ENCODE measurements at places on chromosomes 16 and 17.

GRCh38 chr16:56551796-56552738 lies 12.8 kb upstream of the MT4 start:
- DNase-seq = no peak

- no peak for DNase-seq
Measured at GRCh38 chr16:8847623-8848022, 21.2 kb downstream of the CARHSP1 start.

DNA sequence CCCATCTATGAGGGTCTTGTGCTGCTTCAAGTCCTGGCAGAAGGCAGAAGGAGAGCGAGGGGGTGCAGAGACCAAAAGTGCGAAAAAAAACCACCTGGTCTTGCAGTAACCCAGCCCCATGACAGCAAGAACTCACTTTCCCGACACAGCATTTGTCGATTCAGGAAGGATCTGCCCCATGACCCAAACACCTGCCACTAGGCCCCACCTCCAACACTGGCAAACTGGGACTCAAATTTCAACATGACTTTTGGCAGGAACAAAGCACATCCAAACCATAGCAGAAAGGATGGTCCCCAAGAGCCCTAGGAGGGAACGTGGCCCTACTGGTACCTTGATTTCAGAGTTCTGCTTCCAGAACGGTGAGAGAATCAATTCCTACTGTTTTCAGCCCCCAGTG lies 34.7 kb upstream of the KLHDC4 start:
- no peak for DNase-seq

DNA sequence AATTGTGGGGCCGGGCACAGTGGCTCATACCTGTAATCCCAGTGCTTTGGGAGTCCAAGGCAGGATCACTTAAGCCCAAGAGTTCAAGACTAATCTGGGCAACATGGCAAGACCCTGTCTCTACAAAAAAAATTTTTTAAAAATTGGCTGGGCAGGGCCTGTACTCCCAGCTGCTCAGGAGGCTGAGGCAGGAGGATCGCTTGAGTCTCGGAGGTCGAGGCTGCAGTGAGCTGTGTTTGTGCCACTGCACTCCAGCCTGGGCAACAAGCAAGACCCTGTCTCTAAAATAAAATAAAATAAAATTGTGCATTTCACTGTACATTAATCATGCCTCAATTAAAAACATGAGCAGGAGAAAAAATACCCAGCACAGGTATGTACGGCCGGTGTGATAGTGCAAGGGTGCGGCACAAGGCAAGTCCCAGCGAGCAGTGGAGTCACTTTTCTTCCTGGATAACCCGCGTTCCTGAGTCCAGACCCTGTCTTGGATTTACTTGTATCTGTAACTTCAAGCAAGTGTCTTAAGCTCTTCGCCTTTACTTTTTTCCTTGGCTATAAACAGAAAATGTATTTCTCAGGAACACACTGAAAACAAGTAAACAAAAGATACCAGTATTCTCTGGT lies 11.4 kb downstream of the ZDHHC7 start:
- DNase-seq = no peak

- no peak for DNase-seq
Measured at GRCh38 chr17:36545077-36545464, 352 bp downstream of the GGNBP2 start.

DNA sequence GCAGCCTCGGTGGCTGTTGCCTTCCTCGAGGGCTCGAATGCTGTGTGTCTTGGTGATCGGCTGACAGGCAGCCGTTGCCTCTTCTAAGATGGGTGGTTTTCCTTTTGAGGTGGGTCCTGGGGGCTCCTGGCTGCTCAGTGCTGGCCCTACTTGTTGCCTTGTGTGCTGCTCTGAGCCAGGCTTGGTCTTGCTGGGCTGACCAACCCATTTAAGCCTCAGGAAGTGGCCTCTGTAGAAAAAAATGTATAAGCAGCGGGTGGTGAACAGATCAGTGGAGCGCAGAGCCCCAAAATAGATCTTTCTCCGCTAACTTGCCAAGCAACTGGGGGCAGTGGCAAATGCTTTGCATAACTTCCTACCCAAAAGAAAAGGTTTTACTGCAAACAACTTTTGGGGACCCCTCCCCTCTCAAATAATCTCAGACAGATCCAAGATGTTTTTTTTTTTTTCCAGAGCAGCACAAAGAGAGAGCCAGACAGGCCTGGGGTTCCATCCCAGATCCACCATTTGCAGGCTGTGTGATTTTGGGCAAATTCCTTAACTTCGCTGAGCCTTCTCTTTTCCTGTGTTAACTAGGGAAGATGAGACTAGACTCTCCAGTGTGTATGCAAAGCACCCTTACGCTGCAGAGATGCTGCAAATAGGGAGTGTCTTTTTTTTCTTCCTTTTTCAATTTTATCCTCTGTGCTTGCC lies 42.5 kb downstream of the PLCG2 start:
- DNase-seq = no peak

- no peak for DNase-seq
Measured at GRCh38 chr16:28537076-28537475, 1.7 kb downstream of the NUPR1 start.

DNA sequence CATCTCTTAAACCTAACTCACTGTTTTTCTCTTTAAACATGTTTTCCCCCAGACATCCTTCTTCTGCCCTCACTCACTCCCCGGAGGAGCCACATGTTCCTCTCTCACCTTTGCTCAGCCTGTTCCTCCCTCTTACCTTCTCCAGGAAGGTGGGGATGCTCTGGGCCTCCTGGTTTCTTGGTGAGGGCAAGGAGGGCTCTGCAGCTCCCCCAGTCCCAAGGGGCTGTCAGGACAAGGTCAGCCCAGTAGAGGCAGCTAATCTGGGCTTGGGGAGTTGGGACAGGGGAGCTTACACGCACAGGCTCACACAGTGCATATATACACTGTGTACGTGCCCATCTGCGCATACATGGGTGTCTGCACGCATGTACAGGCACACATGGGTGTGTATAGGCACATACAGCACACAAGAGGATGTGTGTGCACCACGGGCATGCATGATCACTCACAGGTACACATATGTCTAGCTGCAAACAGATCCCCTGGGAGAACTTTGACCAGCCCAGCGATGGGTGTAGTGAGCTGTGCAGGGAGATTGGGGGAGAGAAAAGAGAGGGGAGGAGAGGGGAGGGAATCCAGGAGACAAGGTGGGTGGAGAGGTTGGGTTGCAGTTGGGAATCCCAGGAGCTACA lies 28.6 kb upstream of the SPNS3 start:
- DNase-seq = no peak

- no peak for DNase-seq
Measured at GRCh38 chr16:14304891-14305460, 233.9 kb downstream of the MRTFB start.

- DNase-seq = no peak
Measured at GRCh38 chr17:76314392-76315227, 6.5 kb upstream of the QRICH2 start.

- no peak for DNase-seq
Measured at GRCh38 chr16:14329727-14330350, 258.7 kb downstream of the MRTFB start.

GRCh38 chr17:70521821-70522256 lies 352.5 kb downstream of the KCNJ2 start:
- no peak for DNase-seq

GRCh38 chr16:79845734-79846135 lies 245.2 kb upstream of the MAF start:
- no peak for DNase-seq

DNA sequence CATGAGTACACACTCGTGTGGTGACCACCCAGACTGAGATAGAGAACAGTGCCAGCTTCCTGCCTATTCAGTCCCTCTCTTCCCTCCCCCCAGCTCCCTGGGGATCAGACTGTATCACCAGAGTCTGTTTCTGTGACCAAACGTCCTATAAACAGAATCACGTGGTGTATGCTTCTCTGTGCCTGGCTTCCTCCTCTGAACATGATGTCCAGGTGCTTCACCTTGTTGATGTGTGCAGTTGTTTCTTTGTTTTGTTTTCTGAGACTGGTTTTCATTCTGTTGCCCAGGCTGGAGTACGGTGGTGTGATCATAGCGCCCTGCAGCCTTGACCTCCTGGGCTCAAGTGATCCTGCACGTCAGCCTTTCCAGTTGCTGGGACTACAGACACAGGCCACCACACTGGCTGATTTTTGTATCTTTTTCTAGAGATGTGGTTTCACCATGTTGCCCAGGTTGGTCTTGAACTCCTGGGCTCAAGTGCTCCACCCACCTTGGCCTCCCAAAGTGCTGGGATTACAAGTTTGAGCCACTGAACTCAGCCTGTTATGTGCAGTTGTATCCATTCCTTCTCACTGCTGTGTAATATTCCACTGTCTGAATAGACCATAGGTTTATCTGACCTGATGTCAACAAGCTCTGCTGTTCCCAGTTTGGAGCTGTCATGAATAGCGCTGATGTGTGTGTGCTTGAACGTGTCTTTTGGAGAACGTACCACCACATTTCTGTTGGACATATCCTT lies 28.9 kb upstream of the PRM1 start:
- no peak for DNase-seq

GRCh38 chr16:79437764-79438751 lies 162.5 kb downstream of the MAF start:
- DNase-seq = no peak

GRCh38 chr16:50368410-50369132 lies at the start of gene BRD7:
BRD7 (minus strand) TSS chr16:50368988; CDS start chr16:50368774, 214 bp downstream.
- peak; percentile 49 for DNase-seq

GRCh38 chr16:28180655-28181460 lies 30.9 kb downstream of the XPO6 start:
- no peak for DNase-seq

GRCh38 chr17:28407130-28407973 lies 1.3 kb upstream of the SLC46A1 start:
- no peak for DNase-seq

DNA sequence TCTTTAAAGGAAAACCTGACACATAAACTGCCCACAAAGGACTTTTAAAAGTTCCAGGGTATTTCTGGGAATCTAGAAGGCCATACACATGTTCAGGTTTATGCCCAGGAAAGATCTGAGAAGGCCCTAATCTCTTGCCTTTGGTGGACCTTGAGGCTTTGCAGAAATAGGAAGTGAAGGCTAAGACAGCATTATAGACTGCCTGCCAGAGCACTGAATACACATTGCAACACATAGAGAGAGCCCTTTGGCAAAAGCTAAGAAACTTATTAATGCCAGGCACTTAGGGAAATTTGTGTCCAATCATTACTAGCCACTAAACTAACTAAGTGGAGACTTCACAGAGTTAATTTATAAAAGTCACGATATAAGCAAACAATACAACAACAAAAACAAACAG lies 70.4 kb downstream of the MMD start:
- no peak for DNase-seq

DNA sequence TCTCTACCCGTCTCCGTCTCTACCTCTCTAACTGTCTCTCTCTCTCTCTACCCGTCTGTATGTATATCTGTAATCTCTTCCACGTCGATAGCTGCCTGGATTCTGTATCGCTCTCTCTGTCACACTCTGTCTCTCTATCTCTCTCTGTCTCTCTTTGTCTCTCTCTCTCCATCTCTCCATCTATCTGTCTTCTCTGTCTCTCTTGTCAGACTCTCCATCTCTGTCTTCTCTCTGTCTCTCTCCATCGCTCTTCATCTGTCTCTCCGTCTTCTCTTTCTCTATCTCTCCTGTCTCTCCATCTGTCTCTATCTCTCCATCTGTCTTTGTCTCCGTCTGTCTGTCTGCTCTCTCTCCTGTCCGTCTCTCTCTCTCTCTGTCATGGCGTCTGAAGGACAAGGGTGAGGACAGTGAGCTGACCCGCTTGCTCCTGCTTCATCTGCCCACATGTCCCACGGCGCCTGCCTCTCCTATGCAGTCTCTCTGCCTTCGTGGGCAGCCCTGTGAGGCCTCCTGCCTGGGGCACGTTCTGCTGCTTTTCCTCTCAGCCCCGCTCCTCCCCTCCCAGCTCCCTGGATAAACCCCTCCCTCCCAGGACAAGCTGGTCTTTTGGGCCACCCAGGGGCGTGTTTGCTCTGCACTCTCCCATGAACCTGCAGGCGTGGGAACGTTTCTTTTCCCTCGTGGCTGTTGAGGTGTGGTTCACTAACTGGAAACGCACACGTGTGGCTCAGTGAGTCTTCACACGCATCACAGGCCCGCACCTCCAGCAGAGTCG lies 18.9 kb downstream of the ACSF3 start:
- DNase-seq = no peak

GRCh38 chr16:69318177-69318910 lies 7.2 kb downstream of the VPS4A start:
- no peak for DNase-seq

GRCh38 chr16:84550096-84550495 lies 45.6 kb upstream of the MEAK7 start:
- DNase-seq = no peak

DNA sequence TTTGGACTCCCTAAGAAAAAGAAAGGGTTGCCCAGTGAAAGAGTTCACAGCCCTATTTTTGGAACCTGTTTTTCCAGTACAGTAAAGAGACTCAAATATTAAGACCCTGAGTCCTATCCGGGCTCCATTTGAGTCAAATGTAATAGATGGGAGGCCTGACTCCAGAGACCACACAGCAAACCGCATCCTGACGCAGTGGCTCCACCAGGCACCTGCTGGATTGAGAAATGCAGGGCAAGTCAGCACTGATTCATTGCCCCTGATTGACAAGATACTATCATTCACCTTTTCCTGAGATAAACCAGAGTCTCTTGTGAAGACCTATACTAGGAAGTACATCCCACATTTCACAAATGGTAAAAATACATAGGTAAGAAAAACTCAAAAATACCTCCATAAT lies 715.7 kb upstream of the SOX9 start:
- DNase-seq = no peak

- no peak for DNase-seq
Measured at GRCh38 chr17:19569785-19570543, 36.3 kb downstream of the SLC47A1 start.

- DNase-seq = no peak
Measured at GRCh38 chr16:85083051-85083639, 29.1 kb downstream of the CIBAR2 start.

DNA sequence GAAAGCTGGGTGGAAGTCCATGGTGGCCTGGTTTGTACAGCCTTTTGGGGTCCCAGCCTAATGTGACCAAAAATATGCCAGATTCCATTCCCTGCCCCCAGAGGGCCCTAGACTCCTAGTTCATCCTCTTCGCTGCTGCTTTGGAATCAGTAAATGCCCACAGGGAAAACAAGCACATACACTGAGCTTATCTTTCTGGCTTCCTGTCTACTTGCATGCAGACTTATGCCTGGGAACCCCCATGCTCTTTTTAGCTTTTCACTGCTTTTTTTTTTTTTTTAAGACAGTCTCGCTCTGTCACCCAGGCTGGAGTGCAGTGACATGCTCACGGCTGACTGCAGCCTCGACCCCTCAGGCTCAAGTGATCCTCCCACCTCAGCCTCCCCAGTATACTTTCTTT lies 6.2 kb upstream of the CD300LG start:
- DNase-seq = no peak

- no peak for DNase-seq
Measured at GRCh38 chr16:15873301-15873700, 15.1 kb downstream of the CEP20 start.

- DNase-seq = no peak
Measured at GRCh38 chr17:56142325-56142724, 10.9 kb upstream of the ANKFN1 start.

DNA sequence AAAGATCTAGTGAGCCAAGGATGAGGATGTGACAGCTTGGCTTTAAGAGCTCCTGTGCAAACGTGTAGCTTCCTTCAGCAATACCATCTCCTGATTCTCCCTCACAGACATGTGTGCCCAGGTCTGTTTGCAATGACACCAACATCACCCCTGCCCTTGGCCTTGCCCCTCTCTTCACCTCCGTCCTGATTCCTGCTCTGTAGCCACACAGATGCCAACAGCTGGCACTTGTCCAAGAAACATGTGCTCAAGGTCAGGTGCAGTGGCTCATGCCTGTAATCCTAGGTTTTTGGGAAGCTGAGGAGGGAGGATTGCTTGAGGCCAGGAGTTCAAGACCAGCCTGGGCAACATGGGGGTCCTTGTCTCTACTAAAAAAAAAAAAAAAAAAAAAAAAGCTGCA lies 103.8 kb upstream of the CRHR1 start:
- DNase-seq = no peak
